ENCODE measurements at places on chromosomes 3 and 15.

GRCh38 chr3:196971094-196971698 is 2.6 kb upstream of the PIGZ start:
- no peak for DNase-seq

GRCh38 chr3:101171681-101172191 is 148.6 kb downstream of the IMPG2 start:
- DNase-seq = no peak

DNA sequence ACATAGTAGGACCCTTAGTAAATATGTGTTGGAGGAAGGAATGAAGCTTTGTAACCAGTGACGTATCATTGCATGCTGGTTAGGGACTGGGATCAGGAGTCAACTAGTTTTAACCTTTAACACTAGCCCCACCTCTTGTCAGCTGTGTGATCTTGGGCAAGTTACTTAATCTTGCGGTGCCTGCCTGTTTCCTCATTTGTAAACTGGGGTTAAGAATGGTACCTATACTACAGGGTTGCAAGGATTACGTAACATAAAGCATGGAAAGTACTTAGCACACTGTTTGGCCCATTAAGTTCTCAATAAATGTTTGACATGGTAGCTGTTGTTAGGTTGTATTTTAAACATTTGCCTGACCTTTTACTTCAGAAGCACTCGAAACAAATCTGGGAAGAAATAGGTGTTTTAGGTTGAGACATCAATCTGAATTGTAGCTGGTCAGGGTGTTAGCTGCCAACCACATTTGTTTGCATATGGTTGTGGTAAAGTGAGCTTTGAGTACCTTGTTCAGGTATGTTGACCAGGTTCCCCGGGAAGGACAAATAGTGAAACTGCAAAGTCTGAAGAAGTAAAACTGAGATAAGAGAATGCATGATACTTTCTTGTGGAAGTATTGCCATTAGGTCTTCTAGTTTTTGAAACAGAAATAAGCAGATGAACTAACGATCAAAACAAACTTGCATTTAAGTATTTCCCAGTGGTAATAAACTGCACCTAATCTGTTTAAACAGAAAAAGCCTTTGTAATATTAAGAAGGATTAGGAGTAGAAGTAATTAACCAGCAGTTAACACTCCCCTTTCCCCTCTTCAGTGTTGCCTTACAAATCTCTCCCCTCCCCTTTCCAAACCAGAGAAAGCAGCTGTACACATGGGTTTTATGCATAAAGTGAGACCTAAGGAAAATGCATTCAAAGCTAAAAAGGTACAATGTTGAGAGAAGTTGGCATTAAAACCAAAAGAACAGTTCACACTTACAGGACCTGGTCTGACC is 25.8 kb upstream of the SCAANT1 start:
- no peak for DNase-seq

- no peak for DNase-seq
Observed at GRCh38 chr3:127997016-127997415, 55.2 kb upstream of the SEC61A1 start.

DNA sequence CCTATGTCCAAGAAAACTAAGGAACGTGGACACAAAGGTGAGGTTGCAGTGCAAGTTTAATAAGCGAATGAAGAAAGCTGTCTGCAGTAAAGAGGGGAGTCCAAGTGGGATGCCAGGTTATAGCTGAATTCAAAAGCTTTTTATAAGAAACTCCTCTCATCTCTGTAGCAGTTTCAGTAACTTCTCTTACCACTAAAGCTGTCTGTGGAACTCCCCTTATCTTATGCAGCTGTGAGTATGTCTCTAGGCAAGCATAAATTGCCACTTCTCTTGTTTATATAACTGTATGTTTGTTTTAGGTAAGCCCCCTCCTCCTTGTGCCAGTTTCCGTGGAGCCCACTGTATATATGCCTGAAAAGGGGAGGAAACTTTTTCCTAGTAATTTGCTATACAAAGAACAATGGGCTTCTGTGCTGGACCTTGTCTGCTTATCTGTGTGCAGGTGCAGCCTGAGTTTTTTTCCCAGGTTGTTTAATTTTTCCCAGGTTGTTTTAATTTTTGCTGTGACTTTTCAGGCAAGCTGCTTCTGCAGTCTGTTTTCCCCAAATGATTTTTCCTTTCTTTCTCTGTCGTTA is 875.1 kb upstream of the EPHA6 start:
- no peak for DNase-seq

GRCh38 chr3:71725271-71725991 is at the start of gene EIF4E3:
Gene EIF4E3 (minus strand): TSS chr3:71725402. CDS start chr3:71725367, 35 bp downstream.
- DNase-seq = no peak

DNA sequence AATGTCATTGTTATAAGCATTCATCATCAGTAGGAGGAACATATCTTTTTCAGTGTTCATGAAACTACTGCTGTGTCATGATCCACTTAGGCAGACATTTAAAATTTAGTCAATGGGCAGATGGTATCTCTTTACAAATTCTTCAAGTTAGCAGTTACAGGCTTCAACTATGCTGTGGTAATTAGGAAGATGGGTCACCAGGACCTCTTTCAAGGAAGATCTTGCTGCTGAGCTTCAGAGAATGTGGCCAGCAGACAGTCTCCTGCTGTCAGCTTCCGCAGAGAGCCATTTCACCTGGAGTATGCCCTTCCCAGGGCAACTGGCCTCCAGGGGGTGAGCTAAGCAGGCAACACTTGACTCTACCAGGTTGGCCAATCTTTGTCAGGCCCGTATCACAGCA is 19.4 kb downstream of the IFT57 start:
- no peak for DNase-seq

GRCh38 chr3:49119036-49119435 is 1.6 kb downstream of the USP19 start:
- no peak for DNase-seq

- DNase-seq = no peak
Observed at GRCh38 chr15:48459571-48460442, 128.6 kb downstream of the DUT start.

DNA sequence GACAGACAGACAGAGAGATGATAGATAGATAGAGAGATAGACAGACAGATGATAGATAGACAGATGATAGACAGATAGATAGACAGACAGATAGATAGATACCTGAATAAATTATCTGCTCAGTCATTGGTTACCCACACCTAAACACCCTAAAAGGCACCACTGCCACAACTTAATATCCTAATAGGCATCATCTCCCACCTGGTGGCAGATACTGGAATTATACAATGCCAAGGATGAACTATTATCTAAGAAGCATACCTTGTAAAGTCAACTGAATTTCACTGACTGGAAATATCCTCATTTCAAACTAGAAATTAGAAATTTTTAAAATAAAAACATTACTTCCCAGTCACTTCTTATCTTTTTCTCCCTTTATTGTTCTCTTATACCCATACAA is 19.4 kb upstream of the ATP8B4 start:
- no peak for DNase-seq

DNA sequence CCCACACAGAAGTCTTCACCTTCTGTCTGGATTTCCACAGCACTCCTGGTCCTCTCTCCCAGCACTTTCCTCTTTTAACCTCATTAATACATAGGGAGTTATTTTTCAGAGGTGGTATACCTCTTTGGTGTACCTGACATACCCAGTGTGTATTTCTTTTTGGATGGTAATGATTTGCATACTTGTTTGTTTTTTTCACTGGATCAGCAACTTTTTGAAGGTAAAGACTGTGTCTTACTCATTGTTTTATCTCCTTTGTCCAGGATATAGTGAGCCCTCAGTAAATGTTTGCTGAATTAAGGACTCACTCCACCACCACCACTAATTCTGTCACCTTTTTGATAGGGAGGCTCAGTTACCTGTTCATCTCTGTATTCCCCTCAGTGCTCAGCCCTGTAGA is 52.1 kb downstream of the SACM1L start:
- DNase-seq = no peak

DNA sequence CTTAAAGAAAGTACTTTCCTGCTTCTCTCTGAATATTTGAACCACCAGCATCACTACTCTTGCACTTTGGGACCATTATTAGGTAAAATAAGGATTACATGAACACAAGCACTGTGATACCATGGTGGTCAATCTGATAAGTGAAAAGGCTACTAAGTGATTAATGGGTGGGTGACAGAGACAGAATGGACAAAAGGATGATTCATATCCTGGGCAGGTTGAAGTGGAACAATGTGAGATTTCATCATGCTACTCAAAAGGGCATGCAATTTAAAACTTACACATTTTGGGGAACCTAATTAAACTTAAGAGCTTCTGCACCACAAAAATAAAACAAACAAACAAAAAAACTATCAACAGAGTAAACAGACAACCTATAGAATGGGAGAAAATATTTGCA is 172.0 kb upstream of the CD96 start:
- no peak for DNase-seq

DNA sequence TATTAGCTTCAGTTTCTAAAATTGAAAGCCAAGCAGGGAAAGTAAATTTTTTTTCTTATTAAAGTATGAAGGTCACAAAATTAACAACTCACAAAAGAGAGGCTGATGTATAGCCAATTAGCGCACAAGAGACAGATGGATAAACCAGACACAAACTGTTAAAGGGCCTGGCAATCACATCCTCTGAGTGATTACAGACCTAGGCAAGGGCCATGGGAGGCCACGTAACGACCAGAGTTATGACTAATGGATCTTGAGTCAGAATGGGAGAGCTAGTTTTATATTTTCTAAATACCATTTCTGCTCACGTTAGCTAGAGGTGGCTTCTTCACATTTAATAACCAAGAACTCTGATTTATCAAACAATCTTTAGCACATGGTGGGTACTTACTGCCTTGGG is 17.8 kb upstream of the SCAMP5 start:
- no peak for DNase-seq

Measured in T-helper 2 cell (primary cell).